Suppressor macrophage (primary cell): ENCODE measurements at places on chromosomes 3 and 15.

DNA sequence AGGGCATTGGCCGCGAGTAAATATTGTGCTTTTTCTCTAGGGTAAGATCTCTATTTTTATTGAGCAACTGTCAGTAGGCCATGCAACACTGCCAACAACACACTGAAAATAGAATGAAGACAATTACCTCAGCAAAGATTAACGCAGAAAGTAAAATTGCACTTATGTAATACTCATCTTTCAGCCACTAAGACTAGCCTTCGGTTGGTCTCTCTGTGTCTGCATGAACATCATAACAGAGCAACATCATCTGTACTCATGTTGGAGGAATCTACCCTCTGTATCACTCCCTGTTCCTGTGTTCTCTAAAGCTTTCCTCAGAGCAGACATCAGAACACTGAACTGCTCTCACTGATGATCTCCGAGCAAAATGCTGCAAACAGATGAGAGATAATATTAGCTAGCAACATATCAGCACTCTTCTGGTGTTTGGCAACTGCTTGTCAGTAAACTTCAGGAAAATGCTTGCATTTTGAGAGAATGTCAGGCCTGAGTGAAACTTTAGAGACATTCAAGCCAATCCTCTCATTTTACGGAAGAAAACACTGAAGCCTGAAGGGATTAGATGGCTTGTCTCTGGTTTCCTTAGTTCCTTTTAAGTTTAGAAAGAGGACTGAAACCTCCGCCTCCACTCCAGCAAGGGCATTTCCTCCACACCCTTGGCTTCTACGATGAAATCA, 8.4 kb upstream of the LRRC3B start:
- DNase-seq: no peak

- DNase-seq: no peak
These were observed 10.0 kb downstream of the MRPS25 start for GRCh38 chr3:15055019-15055557.

DNA sequence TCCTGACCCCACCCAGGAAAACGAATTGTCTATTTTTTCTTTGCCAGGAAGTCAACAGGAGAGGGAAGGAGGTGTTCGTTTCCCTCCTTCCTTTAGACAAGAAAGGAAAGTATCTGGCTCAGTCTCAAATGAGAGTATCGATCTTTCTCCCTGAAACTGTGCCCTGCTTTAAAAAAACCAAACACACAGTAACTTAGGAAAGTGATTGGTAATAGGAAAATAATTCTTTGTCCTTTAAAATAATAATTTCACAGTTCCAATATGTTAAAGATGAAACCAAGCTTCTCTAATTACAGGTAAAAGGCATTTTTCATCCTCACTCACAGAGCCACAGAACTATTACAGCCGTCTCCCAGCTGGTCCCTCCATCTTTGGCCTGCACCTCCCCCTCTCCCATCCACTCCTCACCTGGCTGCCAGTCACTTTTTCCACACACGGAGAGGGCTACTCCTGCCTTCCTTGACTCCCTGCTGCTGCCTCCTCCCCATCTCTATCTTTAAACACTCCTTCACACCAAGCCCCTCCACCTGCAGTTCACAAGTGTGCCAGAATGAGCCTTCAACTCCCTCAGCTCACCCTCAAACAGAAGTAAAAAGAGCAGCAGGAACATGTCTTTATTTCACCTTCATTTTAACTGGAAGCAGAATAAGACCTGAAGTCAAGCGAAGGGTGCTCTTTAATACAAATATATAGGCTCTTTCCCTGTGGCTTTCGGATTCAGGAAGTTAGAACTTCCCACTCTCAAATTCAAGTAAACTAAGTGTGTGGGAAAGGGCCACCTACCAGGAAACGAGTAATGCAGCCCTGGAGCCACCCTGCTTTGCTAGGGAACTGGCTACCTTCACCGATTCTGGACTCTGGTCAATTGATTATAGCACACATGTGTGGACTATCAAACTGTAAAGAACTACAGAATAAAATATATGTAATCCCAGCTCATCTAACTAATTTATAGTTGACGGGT, 116.4 kb downstream of the SENP2 start:
- DNase-seq: peak; percentile 53

DNA sequence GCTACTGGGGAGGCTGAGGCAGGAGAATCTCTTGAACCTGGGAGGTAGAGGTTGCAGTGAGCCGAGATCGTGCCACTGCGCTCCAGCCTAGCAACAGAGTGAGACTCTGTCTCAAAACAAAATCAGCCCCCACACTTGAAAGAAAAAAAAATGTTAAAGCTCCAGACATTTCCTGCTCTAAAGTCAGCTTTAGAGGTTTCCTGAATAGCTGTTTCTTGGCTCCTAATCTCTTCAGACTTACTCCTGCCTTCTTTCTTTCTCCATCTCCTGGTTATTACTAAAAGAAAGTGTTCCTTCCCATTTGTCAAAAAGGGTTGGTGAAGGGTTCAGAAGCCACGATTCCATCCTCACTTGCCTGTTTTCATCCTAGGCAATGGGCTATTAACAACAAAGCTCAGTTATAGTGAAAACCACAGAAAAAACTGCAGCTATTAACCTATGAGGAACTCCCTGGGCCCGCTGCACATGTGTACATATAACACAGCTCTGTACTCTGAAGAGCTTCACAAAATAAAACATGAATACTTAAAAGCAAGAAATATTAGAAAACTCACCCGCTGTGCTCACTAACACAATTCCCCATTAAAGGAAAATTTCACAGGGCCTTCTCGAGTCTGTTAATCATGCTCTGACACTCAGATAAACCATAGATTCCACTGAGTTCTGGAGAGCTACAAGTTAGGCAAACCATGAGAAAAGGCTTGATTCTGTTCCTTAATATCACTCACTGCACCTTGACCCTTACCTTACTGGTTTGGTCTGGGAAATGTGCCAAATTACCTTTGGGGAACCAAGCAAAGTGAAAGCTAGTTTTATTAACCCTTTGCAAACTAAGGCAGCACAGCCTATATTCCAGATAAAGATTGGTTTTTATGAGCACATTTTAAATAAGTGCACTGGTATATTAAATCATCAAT, 89.9 kb upstream of the TSPAN3 start:
- peak; percentile 36 for DNase-seq

- no peak for DNase-seq
These were observed 50.6 kb downstream of the AGTR1 start for GRCh38 chr3:148748283-148748682.

GRCh38 chr3:183149915-183150750, 12.4 kb downstream of the LAMP3 start:
- no peak for DNase-seq

DNA sequence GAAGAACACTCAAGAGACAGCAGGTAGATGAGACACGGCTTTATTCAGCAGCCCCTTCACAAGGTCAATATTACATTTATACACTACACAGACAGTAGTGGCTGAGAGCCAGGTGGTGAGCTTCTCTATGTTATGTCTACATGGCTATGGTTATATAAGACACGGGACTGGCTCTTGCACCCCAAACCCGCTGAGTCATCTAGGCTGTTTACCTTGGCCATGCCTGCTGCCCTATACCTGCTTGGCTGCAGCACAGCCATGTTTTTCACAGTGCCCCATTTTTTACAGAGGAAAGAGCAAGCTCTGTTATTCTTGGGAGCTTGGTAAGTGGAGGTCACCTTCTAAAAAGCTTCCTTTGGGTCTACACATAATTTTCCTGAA, 231.6 kb downstream of the IGSF11 start:
- no peak for DNase-seq

GRCh38 chr15:55588815-55589115, 620 bp upstream of the PYGO1 start:
- DNase-seq: no peak

GRCh38 chr15:35329521-35329961, 216.4 kb downstream of the DPH6 start:
- no peak for DNase-seq

- DNase-seq: no peak
These were observed 213.3 kb upstream of the CFAP20DC start for GRCh38 chr3:59263152-59263551.

GRCh38 chr3:46321461-46322104, 32.3 kb upstream of the CCR2 start:
- no peak for DNase-seq

DNA sequence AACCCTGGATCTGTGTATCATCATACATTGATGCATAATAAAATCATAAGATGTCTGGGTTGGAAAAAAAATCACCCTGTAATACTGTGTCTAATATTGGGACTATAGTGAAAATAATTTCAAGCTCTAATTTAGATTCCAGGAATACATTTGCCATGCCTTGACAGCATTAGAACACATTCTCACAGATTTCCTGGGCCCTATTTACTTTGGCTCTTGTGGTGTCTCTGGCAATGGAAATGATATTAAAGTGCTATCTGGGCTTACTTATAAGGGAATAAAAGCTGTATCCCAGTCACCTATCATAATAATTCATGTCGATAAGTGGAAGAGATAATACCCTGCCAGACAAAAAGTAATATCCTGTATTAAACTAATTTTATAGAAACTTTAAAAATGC, 472.0 kb downstream of the ZPLD1 start:
- DNase-seq: no peak

DNA sequence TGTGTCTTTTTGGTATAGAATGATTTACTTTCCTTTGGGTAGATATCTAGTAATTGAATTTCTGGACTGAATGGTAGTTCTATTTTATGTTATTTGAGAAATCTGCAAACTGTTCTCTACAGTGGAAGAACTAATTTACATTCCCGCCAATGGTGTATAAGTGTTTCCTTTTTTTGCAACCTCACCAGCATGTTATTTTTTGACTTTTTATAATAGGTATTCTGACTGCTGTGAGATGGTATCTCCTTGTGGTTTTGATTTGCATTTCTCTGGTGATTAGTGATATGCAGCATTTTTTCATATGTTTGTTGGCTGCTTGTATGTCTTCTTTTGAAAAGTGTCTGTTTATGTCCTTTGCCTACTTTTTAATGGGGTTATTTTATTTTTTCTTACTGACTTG, 607.2 kb downstream of the OTOL1 start:
- DNase-seq: no peak

- DNase-seq: no peak
These were observed 729.6 kb upstream of the NR2F2 start for GRCh38 chr15:95600884-95601283.

DNA sequence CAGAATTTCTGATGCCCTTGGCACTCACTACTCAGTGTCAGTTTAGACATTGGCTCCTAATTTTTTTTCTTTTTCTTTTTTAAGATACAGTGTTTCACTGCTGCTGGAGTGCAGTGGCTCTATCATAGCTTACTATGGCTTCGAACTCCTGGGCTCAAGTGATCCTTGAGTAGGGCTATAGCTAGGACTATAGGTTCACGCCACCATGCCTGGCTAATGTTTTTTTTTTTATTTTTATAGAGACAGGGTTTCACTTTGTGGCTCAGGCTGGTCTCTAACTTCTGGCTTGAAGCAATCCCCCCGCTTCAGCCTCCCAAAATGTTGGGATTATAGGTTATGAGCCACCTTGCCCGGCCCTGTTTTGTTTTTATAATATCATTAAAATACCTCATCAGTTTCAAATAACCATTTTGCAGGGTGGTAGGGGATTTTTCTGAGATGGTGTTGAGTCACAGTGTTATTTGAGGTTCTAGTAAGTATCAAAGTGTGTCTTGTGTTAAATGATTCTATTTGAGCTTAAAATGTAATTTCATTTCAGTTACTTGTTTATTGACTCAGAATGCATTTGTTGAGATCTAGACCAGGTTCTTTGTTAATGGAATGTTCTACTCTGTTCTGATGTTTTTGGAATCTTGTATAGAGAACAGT, 7.0 kb downstream of the FNDC3B start:
- no peak for DNase-seq
